SW 1271 (cell line): ENCODE measurements at places on chromosomes 2 and 18.

DNA sequence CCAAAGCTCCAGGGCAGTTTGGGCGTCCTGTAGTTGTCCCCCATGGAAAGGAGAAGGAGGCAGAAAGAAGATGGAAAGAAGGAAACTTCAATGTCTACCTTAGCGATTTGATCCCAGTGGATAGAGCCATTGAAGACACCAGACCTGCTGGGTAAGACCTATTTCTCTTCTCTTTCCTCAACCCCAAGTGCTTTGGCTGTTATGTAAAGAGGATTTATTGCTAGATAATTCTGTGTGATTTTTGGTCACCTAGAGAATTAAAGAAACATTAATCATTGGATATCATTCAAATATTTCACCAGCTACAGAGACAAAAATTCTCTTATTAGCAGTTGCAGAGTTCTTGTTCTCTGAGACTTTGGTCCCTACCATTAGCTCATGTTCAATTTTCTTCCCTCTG, 1.9 kb downstream of the GALNT5 start:
- DNase-seq: no peak

- no peak for DNase-seq
These were observed 201.6 kb downstream of the TRIB2 start for GRCh38 chr2:12918138-12918834.

DNA sequence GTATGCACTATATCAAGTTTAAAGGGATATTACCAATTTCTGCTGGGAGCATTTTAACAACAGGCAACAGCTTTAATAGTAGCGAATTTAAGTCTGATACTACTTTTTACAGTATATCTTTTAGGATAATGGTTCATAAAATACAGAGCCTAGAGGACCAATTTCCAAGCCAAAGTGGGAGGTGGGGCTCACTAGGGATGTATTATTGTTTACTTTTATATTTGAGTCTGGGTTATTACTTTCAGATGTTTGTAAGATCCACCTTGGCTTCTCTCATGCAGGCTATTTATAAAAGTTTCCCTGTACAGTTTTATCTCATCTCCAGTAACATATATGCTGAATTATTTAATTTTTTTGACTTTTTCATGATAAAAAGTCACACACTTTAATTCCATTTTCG, 242.0 kb downstream of the CMPK2 start:
- DNase-seq: no peak

DNA sequence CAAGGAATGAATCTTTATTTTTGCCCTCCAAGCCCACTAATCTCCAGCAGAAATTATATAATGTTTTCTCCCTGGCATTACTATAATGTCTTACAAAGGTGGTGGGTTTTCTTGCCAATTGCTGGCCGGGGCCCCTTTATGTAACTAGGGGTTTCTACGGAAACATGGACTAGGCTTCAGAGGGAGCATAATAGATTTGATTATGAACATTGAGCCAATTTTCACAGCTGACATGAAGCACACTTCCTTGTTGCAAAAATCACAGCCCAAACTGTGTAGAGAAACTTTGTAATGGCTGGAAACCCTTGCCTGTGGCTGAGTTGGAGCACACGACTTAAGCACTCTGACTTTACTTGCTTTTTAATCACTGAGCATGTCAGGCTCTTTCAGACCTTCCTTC, 3.8 kb upstream of the CYRIA start:
- DNase-seq: no peak

DNA sequence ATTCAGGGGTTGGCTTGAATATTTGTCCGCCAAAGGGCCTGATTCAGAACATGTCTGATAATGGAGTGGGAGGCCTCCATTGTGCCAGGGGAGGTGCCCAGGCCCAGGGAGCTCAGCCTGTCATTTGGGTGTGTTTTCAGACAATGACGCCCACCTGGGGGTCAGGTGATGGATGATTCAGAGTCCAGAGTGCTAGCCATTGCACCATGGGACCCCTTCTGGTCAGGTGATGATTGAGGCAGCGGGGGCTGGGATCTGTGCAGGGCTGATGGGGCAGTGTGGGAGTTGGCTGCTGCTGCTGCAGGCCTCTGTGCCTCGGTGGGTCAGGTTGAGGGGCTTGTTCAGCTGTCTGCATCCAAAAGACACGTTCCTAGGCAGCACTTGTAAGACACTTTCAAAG, 8.3 kb upstream of the ARHGEF4 start:
- DNase-seq: no peak

- DNase-seq: no peak
These were observed 55.5 kb downstream of the SLC9A2 start for GRCh38 chr2:102674836-102675235.

DNA sequence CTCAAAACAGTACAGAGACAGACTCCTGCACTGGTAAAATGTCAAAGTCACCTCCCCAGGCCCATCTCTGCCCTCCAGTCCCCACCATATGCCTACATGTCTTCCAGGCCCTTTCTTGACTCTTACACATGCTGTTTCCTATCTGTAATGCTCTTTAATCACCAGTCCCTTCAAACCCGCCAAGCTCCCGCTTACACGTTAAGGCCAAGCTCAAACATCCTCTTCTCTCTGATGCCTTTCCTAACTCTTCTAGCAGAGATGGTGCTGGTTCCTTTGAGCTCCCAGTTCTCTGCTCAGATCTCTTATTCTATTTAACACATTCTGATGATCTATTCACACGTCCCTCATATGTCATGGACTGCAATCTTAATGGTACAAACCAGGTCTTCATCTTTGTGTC, 5.0 kb downstream of the EVA1A start:
- DNase-seq: no peak

GRCh38 chr2:31317396-31317795, 83.4 kb downstream of the EHD3 start:
- no peak for DNase-seq

DNA sequence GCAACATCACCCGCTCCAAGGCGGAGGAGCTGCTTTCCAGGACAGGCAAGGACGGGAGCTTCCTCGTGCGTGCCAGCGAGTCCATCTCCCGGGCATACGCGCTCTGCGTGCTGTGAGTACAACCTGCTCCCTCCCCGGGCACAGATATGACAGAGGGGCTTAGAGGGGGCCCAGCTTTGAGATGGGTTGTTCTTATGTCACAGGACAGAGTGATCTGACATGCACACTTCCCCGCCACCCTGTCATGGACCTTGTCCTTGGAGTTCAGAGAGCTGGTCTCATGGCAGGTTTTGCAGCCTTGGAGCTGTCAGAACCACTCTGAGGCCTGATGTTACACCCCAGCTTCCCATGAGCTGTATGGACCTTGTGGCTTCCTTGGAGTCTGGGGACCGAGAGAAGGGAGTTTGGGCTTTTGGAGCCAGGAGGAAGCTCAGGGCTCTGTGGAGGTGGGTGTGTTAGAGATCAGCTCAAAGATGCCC, 398 bp downstream of the INPP5D start:
- no peak for DNase-seq

- no peak for DNase-seq
These were observed 11.2 kb downstream of the CELF4 start for GRCh38 chr18:37554399-37554787.

DNA sequence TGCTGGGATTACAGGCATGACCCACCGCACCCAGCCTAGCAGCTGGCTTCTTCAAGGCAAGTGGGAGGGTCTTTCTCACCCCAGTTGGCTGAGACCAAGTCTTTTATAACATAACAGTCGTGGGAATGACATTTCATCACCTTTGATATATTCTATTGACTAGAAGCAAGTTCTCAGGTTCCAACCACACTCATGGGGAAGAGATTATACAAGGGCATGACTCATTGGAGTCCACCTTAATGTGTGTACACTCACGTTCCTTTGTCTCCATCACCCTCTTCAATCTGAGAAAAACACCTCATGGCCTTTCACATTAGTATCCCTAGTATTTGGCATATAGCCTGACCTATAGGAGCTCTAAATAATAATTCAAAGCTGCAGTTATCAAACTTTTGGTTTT, 2.8 kb upstream of the BBS5 start:
- no peak for DNase-seq

DNA sequence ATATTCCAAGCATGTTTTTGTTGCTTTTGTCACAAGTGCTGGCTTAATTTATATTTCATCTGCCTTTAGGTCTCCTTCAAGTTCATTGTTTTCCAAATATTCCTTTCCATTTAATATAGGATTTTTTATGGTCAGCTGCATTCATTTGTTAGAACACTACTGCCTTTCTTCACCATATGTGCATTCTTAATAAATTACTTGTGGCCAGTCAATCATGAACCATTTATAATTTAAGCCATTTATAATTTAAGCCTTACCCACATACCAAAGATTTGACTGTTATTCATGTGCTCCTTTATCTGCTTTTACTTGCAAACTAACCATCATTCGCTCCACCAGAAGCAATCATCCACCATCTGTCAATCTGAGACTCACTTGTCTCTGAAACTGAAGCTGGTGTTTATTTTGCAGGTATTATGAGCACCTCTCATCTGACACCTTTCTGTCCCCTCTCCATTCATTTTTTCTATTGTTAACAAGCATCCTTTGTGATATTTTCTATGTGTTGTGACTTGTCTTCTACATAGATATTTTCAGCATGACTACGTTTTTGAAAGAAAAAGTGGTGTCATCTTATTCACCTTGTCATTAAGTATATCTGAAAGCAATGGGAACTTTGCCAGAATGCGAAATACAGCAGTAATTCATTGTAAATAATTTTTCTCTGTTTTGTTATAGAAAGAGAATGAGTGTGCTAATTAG, 786.8 kb downstream of the KCNJ3 start:
- no peak for DNase-seq

- no peak for DNase-seq
These were observed 29.9 kb downstream of the PCARE start for GRCh38 chr2:29044459-29044858.

DNA sequence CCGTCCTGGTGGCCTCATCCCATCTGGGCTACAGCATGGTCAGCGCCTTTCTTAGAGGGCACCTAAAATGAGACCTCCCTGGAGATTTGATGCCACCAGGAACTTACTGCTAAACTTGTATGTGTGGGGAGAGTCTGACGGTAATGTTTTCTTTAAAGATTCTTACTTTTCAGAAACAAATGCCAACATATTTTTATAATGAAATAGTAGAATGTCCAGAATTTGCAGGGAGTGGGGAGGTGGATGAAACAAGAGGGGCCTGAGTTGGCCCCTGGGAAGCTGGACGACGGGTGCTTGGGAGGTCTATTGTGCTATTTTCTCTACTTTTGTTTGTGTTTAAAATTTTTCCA, 118.8 kb upstream of the CTDP1 start:
- DNase-seq: no peak

GRCh38 chr2:206201075-206201848, 41.6 kb downstream of the EEF1B2 start:
- DNase-seq: no peak

- no peak for DNase-seq
These were observed 148.2 kb upstream of the CYP1B1 start for GRCh38 chr2:38224181-38224580.

GRCh38 chr18:79606621-79607331, 72.8 kb upstream of the CTDP1 start:
- no peak for DNase-seq

GRCh38 chr2:223921204-223921603, 23.9 kb downstream of the WDFY1 start:
- no peak for DNase-seq

GRCh38 chr18:1513519-1513918, 608.8 kb downstream of the ADCYAP1 start:
- no peak for DNase-seq

DNA sequence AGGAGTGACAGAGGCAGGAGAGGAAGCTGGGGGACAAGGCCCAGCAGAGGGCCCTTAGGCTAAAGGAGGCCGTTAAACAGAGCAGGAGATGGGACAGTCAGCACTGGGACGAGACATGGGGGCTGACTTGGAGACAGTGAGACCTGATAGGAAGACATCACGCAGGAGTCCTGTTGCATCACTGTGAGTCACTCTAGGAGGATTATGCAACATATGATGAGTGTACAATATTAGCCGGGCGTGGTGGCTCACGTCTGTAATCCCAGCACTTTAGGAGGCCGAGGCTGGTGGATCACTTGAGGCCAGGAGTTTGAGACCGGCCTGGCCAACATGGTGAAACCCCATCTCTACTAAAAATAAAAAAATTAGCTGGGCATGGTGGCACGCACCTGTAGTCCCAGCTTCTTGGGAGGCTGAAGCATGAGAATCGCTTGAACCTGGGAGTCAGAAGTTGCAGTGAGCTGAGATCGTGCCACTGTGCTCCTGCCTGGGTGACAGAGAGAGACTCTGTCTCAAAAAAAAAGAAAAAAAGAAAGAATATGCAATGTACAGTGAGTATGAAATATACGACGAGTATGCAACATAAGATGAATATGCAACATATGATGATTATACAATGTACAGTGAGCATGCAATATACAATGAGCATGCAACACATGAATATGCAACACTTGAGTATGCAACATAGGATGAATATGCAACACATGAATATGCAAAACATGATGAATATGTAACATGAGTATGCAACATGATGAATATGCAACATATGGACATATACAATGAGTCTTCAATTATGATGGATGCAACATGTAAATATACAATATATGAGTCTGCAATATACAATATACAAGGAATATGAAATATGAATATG, 83.3 kb upstream of the ID2 start:
- DNase-seq: peak; percentile 22

DNA sequence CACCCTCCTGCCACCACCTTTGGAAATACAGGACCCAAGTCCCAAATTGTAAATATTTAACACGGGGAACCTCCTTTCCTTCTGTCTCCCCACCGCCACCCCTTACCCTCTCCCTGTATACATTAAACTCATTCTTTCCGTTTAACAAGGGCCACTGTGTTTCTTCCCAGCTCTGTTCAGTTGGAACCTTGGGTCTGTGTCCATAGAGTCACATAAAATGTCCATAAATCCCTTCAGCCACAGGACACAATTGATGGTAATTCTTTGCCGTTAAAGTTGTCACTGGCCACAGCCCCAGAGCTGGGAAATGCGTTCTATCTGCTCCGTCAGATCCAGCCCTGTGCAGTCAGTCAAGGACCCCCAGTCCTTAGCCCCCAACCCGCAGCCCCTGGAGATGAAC, 49.9 kb upstream of the FZD7 start:
- no peak for DNase-seq

DNA sequence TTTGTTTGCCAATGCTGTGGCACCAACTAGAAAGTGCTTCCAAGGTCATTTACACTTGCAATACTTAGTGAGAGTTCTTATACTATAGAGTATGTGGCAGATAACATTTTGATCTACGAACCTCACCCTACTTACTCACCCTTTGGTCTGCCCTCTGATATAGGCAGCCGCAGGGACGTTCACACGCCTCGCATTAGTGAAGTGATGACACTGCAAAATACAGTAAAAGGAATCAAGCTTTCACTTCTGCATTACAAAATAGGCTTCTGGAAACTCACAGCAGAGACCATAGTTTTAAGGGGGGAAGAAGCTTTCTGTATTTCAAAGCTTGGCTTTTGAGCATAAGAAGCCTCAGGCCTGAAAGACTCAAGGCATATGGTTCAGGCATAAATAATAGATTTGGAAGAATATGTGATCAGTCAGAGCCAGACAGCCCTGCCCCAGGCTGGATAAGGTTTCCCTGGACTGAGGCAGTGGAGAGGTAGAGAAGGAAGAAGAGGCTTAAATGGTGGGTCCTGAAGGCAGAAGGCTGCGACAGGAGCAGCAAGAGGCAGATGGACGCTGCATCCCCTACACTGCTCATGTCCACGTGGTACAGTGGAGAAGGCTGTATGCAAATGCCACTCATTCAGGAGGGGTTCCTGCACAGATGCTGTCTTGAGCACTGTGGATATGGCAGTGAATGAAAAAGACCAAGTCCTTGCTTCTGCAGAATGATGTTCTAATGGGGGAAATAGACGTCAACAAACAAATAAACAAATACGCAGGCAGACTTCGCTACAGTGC, 63.1 kb downstream of the FECH start:
- no peak for DNase-seq

GRCh38 chr2:143802871-143803650, 673.8 kb downstream of the ARHGAP15 start:
- DNase-seq: no peak

GRCh38 chr2:506866-507265, 170.3 kb downstream of the TMEM18 start:
- no peak for DNase-seq
